Muscle of leg (tissue), 16 donors: ENCODE measurements at places on chromosomes 7 and 10. TPM values are rescaled to one million over a fixed set of nuclear protein-coding genes. Genes with fewer than 3 reads are reported as not detected.

Gene ANKRD61
- polyA plus RNA-seq, result 0.71 TPM

- DNase-seq, result no peak
Observed at GRCh38 chr7:94904982-94905381, 2.4 kb upstream of the PPP1R9A start.

- peak; percentile 97 for DNase-seq
Observed at GRCh38 chr10:97278491-97278989, 13.9 kb downstream of the ARHGAP19 start.

Gene UNC5B
- 11.9 TPM for polyA plus RNA-seq

DNA sequence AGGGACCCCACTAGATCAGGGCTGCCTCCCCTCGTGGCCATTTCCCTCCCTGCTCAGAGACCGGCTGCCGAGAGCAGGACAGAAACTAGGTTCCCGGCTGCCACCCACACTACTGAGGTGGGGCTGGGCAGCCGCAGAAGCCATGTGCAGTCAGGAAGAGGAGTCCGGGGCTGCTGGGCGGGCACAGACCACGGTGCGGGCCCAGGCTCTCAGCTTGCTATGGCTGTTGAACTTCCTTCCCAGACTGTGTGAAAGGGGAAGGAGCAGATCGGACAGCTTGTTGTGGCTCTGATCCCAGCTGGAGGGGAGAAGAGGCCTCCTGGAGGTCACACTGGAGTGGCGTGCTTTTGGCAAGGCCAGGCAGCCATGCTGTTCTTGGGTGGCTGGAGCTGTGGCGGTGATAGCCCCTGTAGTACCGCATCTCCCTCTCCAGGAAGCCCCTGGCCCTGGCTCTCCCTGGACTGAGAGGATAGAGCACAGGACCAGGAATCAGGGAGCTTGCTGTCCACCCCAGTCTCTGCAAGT, 56.8 kb downstream of the HK1 start:
- peak; percentile 72 for DNase-seq

DNA sequence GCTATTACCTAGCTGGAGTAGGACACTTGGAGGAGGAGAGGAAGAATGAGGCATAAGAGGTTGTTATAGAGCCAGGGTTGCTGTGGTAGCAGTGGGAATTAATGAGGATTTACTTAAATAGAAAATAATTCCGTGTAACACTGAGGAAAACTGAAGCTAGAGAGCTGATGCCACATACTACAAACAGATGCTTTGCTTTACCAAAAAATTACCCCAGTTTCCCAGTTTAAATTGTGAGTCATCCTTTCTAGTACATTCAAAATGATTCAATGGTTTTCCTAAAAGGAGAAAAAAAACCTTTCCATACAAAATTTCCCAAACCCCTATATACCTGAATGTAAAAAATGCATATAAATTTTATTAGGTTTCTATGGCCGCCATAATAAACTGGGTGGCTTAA, 58.3 kb downstream of the ZNF518A start:
- DNase-seq, result no peak
